ENCODE measurements at places on chromosomes 6 and 20. TPM values are rescaled to one million over a fixed set of nuclear protein-coding genes. Genes with fewer than 3 reads are reported as not detected.
A peak's percentile ranks its signal among the peaks of the same experiment; 100 is the strongest.

The PCNA gene
- 50.6 TPM for total RNA-seq

The RPRD1B gene
- 75.8 TPM for total RNA-seq

The TREM2 gene
- not detected for total RNA-seq

The HLA-DOA gene
- total RNA-seq, result 1.2 TPM

The PTK6 gene
- total RNA-seq, result 0.48 TPM

The CST7 gene
- total RNA-seq, result 619 TPM

The PDE7B gene
- 0.18 TPM for total RNA-seq

The TRIM26 gene
- total RNA-seq, result 69.3 TPM

The MUC21 gene
- not detected for total RNA-seq

The MCHR2 gene
- not detected for total RNA-seq

The GSTA3 gene
- total RNA-seq, result not detected

The IPCEF1 gene
- 53.2 TPM for total RNA-seq

The DEFB124 gene
- not detected for total RNA-seq

The MUCL3 gene
- not detected for total RNA-seq

The TMEM217 gene
- 0.75 TPM for total RNA-seq

DNA sequence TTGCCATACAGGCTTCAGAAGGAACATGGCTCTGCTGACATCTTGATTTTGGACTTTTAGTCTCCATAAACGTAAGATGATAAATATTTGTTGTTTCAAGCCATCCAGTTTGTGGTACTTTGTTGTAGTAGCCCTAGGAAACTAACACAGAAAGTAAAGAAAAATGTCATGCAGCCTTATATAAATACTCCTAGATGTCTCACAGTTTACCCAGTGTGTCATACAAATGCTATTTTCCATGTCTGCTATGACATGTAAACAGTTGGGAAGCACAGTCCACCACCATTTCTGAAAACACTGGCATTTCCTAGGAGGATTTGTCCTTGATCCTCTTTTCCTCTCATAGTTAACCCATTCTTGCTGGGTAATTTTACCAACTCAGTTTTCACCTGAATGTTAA lies 30.6 kb upstream of the ME1 start:
- DNase-seq, result no peak

DNA sequence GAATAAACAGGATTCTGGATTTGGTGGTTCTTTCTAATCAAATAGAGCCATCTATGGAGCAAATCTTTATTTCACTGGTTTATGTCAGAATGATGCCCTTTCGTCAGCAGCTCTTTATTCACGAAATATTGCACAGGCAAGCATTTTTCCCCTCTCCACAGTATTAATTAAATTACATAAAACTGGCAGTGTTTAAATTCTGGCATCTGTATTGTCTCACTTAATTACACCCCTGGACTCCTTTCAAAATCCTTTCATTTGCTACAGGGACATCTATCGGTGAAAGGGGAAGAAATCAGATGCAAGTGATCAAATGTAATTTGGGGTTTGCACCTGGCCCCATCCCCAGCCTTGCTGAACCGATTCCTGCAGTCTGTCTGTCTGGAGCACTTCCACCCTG lies 801.9 kb downstream of the QKI start:
- DNase-seq, result no peak

DNA sequence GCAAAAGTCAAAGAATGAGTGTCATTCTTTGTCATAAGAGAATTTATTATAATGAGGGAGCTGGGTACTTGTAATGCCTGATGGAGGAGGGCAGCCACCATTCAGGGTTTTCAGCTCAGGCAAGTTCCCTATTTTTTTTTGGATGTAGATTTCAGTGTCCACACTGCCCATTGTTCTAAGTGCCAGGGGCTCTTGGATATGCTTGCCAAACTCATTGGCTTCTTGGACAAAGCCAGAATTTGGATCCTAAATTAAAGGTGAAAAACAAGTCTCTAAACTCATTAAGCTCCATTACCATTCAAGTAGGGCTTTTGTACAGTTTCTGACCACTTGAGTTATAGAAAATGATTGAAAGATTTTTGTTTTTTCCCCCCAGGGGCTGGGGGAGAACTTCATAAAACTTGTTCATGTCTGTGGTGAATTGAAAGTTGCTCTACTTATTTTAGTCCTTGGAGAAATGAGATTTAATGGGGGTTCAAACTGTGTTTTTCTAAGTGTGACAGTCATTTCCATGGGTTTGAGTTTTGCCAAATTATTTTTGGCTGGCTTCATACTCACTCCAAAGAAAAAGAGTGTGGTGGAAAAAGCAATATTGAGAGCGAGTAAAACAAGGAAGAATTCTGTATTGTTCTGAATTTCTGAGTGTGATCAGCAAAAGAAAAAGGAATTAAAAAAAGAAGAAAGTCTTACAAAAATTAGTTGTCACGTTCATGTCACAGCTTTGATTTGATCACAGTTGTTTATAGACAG lies 46.0 kb downstream of the TIAM2 start:
- no peak for DNase-seq

DNA sequence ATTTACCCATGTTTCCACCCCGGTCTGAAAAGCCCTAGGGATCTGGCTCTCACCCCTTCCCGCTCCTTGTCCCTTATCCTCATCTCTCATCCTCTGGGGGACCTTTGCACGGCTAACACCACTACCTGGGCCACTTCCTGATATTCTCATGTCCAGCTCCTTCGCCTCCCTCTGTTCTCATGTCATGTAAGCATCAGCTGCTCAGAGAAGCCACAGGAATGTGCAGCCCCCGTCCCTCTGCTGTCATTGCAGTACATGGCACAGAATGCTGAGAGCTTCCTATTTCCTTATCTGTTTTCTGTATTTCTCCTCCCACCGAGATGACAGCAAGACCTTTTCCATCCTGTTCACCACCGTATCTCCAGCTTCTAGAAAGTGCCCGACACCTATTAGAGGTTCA lies 102.4 kb downstream of the MTHFD1L start:
- no peak for DNase-seq

DNA sequence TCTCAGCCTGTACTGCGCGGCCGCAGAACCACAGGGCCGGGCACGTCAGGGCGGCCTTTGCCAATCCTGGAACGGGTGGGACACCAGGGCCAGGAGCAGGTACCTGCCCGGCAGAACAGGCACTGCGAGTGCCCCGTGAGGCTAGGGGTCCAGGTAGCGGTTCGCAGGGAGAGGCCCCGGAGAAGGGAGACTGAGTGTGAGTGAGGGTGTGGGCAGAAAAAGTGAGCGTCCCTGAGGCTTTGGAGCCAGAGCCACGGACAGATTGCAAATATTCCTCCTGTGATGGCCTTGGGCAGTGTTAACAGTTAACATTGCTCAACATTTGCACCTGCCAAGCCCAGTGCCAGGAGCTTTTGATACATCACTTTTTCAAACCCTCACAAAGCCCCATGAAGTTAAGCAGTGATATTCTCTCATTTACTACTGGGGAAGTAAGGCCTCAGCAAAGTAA lies 491 bp downstream of the GNMT start:
- DNase-seq, result no peak

DNA sequence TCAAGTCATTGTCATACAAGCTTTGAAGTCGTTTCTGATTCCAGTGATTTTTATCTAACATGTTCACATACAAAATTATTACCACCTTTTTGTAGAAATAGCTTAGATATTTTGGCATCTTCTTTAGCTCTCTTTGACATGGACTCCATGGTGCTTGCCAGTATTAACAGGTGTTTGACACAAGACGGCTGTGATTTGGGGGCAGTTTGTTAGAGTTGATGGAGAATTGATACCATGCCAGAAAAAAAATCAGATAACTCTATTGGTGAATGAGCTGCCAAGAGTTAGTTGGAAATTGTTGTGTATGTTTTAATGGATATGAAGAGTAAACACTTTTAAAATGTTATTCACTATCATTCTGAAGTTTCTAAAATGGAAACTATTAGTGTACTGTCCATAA lies 146.6 kb upstream of the LAMP5 start:
- no peak for DNase-seq

- peak; percentile 70 for DNase-seq
Observed at GRCh38 chr20:1674361-1674760, 16.8 kb upstream of the SIRPG start.

DNA sequence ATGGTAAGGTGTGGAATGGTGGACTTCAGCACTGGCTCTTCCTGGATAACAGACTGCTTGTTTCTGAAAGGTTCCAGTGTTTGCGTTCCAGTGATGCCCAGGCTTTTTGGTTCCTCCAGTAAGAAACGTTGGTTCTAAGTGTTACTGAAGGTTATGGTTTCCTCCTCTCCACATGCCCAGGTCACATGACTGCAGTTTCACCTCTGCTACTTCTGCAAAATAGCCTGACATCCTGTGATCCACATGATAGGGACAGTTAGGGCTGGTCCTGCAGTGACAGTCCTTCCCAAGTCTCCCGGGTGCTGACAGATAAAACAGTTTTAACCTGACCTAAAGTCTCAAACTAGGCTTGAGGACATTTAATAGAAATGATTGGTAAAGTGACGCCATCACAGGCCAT lies 132.2 kb upstream of the CST7 start:
- DNase-seq, result no peak

GRCh38 chr20:38334016-38334415 lies 12.3 kb upstream of the LBP start:
- DNase-seq, result no peak

DNA sequence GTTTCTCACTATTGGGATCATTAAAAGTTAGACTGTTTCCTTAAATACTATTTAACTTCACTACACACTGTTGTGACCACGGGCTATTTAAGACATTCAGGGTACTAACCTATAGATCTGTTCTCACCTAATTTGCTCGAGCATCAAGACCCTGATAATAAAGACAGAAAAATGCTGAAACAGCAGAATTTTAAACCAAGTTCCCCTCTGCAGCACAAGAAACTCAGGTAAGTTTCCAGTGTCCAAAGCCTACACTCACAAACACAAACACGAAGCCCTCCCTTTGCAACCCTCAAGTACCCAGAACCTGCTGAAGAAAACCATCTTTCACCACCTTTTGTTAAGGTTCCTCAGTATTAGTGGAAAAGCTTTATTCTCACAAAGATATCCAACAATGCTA lies 4.0 kb downstream of the SNX5 start:
- DNase-seq, result no peak

DNA sequence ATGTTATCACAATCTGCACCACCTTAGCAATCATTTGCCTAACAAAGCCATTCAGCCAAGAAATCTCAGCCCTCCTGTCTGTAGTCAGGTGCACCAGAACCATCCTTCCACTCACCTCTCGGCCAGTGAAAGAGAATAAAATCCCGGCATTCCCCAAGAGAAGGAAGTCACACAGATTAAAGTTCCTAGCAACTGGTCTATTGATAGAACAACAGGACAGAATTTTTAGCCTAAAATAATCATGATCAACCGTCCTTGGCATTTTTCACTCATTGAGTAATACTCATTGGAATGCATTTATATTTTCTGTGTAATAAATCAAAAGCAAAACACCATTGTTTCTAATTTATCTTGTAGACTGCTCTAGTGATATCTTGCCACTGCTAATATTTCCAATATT lies 85.7 kb upstream of the CDH4 start:
- no peak for DNase-seq

- DNase-seq, result no peak
Observed at GRCh38 chr6:80174900-80175572, 68.6 kb downstream of the BCKDHB start.

- no peak for DNase-seq
Observed at GRCh38 chr6:7541175-7542064, at the start of gene DSP. Gene DSP, plus strand, starts transcription at chr6:7541671. Its CDS starts 245 bp downstream, at chr6:7541916.

- DNase-seq, result no peak
Observed at GRCh38 chr20:45254383-45255262, at the start of gene SLPI. Gene SLPI, minus strand, starts transcription at chr20:45254564. Its CDS starts 21 bp downstream, at chr20:45254543.

- DNase-seq, result no peak
Observed at GRCh38 chr20:51651921-51652549, 109.5 kb upstream of the NFATC2 start.

DNA sequence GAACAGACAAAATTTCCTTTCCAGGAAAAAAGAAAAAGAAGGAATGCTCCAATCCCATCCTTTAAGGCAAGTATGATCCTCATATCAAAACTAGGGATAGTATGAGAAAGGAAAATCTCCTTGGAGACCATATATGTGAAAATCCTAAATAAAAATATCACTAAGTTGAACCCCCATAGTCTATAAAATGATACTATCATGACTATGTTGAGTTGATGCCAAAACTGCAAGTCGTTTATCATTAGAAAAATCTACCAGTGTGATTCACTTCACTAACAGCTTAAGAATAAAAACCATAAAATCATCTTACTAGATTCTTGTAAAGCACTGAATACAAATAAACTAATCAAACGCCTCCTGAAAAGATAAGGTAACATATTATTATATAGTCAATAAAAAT lies 76.6 kb upstream of the STXBP5 start:
- no peak for DNase-seq

- no peak for DNase-seq
Observed at GRCh38 chr6:85672623-85673022, 29.9 kb upstream of the SYNCRIP start.

DNA sequence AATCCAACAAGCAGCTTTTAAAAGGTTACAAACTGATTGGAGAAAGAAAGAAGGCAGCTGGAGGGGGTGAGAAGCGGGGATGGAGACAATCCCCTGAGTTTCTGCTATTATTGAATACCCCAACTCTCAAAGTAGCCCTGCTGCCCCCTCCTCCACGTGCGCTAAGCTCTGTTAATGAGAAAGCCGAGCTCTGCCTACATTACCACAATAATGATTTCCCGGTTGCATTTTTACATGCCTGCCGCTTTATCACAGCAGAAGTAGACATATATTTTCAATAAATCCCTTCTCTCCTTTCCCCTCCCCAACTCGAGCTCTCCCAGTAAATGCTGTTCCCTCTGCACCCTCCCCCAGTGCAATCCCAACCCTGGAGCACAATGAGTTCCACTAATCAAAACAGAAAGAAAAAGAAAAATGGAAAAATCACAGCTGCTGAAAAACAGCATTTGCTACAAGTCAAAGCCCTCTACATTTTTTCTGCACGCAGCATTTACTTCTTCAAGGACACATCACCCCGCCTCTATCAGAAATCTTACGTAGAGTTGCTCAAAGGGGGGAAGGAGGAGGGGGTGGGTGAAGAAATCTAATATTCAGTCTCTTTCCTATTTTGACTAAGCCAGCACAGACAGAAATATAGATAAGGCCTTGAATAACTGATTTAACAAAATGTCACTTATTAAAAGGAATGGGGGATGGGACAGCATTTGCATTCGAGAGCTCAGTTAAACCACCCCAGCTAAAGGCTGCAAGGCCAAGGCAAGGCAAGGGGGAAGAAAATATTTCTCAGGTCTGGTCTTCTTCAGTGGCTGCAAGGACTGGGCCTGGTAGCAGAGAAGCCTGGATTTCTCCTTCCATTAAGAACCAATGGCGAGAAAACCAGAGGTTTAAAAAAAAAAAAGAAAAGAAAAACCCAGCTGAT lies 10.7 kb downstream of the TRERF1 start:
- DNase-seq, result no peak

Measured in natural killer cell (primary cell).